Activated T-cell treated with anti-CD3 and anti-CD28 coated beads, Interleukin-2, amount 50 U/mL, for 1 hour (primary cell): ENCODE measurements at places on chromosomes 1 and 21.

DNA sequence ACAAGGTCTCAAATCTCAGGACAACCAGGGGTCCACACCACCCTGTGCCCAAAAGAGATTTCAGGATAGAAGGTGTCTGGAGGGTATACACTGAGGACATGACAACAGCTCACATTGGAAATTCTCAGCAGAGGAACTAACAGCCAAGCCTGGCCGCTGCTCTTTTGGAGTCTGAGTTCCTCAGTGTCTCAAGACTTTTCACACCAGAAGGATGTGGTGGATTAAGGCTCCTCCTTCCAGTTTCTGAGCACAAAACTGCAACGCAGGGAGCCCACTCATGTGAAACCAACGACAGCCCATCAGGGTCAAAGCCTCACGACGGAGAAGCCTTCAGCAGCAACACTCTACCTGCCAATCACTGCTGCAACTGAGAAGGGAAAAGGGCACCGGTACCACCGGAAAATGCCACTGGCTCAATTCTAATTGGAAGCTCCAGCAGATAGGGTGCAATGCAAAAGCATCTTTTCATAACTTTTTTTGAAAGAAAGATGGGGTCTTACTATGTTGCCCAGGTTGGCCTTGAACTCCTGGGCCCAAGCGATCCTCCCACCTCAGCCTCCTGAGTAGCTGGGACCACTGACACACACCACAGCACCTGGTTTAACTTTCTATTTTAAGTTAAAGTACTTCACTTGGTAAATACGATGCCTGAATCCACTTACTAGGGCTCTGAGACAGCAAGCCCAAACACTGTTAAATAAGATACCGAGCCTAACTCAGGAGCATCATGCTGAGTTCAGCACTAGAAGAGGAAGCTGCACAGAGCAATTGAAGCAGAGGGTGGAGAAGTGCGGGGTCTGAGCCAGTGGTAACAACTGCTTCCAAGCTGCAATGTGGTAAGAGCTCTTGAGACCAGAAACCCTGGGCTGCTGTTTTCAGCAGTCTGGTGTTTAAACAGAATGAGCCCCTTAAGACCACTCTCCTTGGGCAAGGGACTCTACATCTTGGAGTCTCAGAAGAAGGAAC, 7.8 kb downstream of the CAPZB start:
- DNase-seq = no peak

- DNase-seq = no peak
Measured at GRCh38 chr1:31811605-31812004, 4.2 kb downstream of the SPOCD1 start.

GRCh38 chr1:50421366-50421748, 1.9 kb downstream of the DMRTA2 start:
- no peak for DNase-seq

DNA sequence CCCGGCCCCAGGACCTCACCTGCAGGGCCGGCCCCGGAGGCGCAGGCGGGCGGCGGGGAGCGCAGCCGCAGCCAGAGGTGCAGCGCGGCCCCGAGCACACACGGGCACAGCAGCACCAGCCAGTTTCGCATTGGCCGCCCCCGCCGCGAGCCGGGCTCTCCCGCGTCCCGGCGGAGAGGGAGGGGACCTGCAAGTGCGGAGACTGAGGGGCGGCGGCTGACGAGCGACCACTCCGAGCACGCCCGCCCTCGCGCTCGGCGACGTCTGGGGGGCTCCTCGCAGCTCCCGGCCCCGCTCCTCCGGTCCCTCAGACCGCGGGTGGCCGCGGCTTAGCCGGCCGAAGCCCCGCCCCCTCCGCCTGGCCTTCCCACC, at the start of gene B3GALNT2:
B3GALNT2 (minus strand) TSS at position 331 of the 372 bp plus-strand sequence; CDS start at position 131, 200 bp downstream.
- no peak for DNase-seq

- no peak for DNase-seq
Measured at GRCh38 chr1:105005594-105006195, 1256.0 kb downstream of the AMY1C start.
